ENCODE measurements at places on chromosomes 5 and 9.

- DNase-seq: no peak
Measured at GRCh38 chr9:96514108-96514799, 64.3 kb downstream of the HABP4 start.

- DNase-seq: no peak
Measured at GRCh38 chr9:2248768-2249265, 233.7 kb downstream of the SMARCA2 start.

DNA sequence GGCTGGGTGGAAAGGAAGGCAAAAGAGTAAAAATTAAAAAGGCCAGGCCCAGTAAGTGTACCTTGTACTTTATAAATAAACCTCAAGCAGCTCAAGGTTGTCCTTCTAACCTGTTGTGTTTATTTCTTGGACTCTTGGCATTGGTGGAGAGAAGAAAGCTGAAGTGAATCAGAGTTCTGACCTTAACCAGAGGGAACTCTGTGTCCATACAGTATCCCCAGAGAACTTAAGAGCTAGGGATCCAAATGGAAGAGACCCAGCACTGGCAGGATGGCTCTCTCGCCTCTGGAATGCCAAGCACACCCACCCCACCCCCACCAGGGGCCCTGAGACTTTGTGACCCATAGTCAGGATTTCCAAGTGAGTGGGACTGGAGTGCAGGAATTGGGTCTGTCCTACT is 14.2 kb downstream of the NUDT2 start:
- DNase-seq: no peak

- no peak for DNase-seq
Measured at GRCh38 chr5:13133951-13134350, 810.5 kb downstream of the DNAH5 start.

DNA sequence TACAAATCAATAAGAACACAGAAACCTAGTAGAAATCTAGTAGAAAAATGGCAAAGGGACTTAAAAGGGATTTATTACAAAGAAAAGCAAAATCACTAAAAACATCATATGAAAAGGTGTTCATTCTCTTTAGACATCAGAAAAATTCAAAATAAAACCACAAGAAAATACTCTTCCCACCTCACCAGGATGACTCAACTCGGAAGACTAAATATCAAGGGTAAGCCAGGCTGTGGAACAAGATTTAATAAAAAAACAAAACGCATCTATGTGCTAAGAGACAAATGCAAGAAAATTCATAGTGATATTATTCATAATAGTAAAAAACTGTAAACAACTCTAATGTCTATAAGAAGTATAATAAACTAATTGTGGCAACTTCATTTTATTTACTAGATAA is 181.6 kb upstream of the GHR start:
- DNase-seq: no peak

DNA sequence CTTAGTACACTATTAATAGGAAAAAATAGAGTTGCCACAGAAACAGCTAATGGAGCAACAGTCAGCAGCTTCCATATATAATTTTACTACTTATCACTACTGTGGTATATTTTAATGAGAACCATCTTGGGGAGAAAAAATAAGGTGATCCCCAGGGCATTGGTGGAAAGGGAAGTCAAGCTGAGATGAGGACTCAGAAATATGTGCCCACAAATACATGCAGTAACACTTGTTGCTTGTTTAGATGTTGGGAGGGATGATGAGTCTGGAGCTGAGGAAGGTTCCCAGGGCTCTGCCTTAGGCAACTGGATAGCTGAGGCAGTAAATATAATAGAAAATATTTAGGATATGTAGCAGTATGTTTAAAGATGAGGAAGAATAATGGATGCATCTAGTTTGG is 280.1 kb upstream of the PDE4D start:
- DNase-seq: no peak

- no peak for DNase-seq
Measured at GRCh38 chr5:86929123-86929766, 311.5 kb downstream of the COX7C start.

GRCh38 chr5:140324617-140325241 is 21.7 kb downstream of the HBEGF start:
- no peak for DNase-seq

DNA sequence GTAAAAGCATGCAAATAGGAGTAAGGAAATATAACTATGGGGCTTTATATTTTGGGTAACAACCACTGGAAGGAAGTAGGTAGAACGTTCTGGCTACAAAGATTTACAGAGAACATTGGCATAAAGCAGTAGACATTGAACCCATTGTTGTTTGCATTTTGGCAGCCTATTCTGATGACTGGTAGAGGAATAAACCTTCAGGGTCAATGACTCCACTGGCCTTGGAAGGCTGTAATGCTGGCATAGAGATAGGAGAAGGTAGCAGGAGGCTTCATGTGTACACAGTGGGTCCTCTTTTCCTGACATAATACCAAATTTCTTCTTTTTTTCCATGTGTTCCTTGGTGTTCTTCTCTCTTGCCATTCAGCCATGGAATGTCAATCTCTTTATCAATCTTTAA is 462.8 kb upstream of the ZNF462 start:
- no peak for DNase-seq

DNA sequence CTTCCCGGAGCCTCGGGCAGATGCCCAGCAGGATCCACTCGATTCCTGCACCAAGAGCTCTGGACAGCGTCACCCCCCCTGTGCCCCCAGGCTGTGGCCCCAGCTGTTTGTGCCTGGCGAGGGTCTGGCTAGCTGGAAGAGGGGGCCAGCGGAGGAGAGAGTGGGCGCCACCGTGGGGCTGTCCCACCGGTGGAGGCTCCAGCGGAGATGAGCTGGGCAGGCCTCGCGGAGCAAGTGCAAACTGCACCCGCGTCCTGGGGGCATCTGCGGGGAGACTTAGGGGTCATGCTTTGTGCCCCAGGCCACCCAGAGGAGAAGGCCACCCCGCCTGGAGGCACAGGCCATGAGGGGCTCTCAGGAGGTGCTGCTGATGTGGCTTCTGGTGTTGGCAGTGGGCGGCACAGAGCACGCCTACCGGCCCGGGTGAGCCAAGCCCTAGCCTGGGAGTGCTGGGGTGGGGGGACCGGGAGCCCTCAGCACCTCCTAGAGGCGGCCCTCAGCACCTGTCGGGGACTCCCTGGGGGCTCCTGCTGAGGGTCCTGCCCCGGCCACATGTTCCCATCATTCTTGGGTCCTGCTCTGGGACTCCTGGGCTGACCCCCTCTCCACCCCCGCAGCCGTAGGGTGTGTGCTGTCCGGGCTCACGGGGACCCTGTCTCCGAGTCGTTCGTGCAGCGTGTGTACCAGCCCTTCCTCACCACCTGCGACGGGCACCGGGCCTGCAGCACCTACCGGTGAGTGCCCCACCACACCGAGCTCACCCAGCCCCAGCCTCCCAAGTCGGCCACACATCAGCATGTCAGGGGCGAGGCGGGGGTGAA is 5.4 kb downstream of the EGFL7 start:
- DNase-seq: no peak

- no peak for DNase-seq
Measured at GRCh38 chr5:122195802-122196394, 66.6 kb downstream of the ZNF474 start.

DNA sequence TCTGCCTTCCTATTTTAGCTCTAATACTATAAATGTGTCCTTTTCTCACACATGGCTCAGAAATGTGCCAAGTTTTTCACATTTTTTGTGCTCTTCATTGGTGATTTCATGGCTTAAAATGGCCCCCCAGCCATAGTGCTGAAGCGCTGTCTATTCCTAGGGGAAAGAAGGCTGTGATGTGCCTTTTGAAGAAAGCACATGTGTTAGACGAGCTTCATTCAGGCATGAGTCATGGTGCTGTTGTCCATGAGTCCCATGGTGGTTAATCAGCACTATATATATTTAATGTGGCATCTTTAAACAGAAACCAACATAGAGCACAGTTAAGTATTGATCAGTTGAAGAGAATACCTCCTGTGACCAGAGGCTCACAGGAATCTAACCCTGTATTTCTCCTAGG is 55.8 kb downstream of the PDE8B start:
- no peak for DNase-seq

GRCh38 chr9:76756941-76757673 is 7.1 kb upstream of the PCA3 start:
- no peak for DNase-seq

DNA sequence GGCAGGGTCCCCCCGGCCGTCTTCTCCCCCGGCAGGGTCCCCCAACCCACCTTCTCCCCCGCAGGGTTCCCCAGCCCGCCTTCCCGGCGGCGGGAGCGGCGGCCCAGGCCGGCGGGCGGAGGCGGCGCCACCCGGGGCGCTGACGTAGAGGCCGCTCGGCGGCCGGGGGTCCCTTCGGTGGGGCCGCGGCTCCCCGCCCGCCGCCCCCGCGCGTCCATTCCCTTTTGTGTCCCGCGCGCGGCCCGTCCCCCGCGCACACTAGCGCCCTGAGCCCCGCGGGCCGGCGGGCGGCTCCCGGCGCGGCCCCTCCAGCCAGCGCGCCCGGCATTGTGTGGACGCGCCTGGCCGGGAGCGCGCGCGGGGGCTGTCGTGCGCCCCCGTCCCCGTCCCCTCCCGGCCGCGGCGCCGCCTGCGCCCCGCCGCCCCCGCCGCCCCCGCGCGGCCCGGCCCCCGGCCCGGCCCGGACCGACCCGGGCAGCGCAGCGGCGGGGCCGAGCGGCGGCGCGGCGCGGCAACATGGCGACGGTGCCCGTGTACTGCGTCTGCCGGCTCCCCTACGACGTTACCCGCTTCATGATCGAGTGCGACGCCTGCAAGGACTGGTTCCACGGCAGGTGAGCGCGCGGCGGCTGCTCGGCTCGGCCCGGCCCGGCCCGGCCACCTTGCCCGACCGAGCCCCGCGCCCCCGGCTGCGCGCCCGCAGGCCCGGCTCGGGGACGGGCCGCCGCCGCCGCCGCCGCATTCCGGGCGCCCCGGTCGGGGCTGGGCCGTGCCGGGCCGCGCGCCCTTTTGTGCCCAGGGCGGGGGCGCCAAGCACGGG is at the start of gene PHF2:
Gene PHF2, plus strand, starts transcription at position 327 of the 820 bp plus-strand sequence. Its CDS starts 190 bp downstream, at position 517.
- no peak for DNase-seq

- no peak for DNase-seq
Measured at GRCh38 chr5:75567710-75568109, 43.5 kb upstream of the ANKDD1B start.

DNA sequence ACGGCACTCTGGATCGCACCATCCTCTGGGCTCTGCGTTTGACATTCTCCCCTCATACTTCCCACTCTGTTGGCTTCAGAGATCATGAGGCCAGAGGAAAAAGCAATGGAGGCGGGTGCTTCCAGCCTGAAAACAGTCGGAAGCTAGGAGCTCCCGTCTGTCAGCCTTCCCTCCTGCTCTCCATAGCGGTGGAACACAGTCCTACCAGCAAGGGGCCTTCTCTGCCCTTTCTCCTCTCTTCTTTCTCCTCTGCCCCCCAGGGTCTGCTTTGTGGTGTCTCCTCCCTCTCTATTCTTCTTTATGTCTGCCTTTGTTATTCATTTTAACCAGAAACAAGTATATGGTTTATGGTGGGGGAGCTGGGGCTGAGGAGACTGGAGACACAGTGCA is 152.5 kb upstream of the NFIB start:
- no peak for DNase-seq

- no peak for DNase-seq
Measured at GRCh38 chr9:21746550-21746949, 55.9 kb upstream of the MTAP start.

- no peak for DNase-seq
Measured at GRCh38 chr5:51838459-51838858, 455.2 kb downstream of the ISL1 start.

GRCh38 chr5:31678180-31678579 is 39.2 kb downstream of the PDZD2 start:
- DNase-seq: no peak

GRCh38 chr9:20352591-20352990 is 269.7 kb downstream of the MLLT3 start:
- no peak for DNase-seq
